ENCODE measurements at places on chromosomes 2 and 18. TPM values are rescaled to one million over a fixed set of nuclear protein-coding genes. Genes with fewer than 3 reads are reported as not detected.

DNA sequence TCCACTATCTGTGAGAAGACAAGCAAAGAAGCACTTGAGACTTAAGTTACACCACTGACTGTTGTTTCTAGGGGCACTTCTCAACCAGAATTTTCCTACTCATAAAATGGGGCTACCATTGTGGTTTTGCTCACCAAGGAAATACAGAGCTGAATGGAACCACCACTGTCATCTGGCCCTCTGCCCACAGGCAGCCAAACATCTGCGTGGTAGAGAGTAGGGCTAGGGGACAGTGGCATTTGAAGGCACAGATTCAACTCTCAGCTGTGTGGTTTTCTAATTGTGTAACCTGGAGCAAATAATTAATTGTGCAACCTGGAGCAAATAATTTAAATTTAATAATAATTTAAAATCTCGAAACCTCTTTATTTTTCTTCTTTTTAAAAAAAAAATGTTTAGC is 79.6 kb downstream of the PDE11A start:
- no peak for DNase-seq

GRCh38 chr2:11256166-11256565 is 88.3 kb downstream of the ROCK2 start:
- no peak for DNase-seq

DNA sequence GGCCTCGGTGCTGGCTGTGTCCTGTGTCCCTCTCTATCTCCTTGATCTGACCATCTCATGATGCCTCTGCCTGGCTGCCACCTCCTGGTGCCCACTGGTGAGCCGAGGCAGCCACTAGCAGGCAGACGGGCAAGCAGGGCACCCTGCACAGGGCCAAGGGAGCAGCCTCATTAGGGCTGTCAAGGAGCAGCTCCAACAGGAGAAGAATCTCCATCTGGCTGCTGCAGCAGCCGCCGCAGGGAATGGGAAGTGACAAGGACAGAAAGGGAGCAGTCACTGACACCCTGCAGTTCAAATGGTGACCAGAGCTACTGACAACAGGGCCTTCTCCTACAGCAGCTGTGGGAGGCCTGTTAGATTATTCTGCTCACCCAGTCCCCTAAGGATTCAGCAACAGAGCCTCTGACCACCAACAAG is 32.6 kb downstream of the ALPK2 start:
- no peak for DNase-seq

DNA sequence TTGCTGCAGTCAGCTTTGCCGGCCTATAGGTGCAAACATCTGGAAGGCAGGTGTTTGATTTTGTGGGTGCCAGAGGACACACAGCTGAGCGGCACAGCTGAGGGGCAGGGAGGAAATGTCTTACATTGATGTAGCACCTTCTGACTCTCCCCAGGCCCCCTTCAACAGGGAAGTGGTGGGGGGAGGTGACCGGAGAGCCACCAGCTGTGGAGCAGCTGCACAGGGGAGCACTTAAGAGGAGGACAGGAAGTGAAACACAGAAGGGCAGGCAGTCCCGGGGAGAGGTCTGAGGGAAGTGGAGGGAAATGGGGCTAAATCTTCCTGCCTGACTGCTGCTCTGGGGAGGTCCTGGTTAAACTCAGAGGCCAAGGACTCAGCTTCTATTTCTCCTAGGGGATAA is 409.1 kb downstream of the TNS1 start:
- no peak for DNase-seq

- peak; percentile 19 for DNase-seq
Observed at GRCh38 chr2:223203971-223204929, 152.3 kb downstream of the KCNE4 start.

DNA sequence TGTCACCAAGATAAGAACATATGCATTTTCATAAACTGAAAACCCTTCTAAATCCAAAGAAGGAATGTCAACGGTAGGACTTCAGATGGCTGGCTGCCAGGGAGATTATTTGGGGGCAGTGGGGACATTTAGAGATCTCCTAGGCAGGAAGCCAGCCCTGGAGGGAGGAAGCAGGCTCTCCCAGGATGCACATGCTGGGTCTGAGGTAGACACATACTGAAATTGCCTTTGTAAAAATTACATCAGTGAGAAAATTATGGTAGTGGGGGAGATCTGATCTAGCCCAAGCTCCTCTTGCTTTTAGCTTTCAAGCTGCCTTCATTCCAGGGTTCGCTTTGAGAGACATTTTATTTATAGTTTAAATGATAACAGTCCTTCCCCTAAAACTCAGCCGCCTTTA is 24.1 kb downstream of the MPP4 start:
- no peak for DNase-seq

DNA sequence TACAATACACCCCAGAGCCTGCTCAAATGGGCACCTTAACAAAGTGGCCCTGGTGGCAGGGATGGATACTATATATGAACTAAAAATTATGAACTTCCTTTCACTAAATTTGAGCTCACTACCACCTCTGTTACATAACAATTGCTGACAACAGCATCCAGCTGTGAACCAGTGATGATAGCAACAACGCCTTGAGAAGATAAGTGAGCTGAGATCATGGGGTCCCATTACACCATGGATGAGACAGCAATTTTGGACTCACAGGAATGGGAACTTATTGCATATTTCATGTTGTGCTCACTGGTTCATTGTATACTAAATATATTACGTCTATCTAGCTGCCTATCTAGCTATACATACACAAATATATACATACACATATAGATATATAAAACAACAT is 16.9 kb upstream of the ALMS1 start:
- no peak for DNase-seq

DNA sequence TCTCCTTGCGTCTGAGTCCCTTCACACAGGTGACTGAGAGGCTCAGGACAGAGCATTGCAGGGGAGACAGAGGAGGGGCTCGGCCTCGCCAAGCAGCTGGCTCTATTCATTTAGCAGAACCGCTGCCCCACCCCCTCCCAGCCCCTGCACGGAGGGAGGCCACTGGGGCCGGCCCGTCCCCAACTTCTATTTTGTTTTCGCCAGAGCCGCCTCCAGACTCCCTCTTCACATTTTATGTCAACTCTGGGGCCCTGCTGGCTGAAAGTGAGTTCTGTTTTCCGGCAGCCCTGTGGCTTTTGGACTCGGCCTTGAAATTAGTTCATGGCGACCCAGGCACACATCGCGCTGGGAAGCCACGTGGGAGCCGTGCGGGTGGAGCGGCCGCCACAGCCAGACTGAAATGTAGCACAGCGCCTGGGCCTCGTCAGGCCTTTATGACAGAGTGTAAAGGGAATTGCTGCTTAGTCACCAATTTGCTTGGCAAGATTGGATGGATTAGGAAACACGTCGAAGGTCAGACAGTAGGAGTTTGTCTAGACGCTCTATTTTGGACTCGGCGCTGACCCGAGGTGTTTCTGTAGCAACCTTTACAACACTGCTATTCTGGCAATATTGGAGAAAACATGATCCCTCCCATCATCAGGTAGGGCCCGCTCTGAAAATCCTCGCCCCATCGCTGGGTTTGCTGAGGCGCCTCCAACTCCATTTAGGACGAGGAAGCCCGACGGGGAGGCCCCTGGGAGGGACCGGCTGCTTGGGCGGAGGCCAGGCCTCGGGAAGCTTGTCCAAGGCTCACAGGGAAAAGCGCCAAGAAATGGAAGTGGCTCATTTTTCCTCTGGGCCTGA is 90.7 kb upstream of the CTDP1 start:
- peak; percentile 12 for DNase-seq

GRCh38 chr2:186255823-186256222 is 230.2 kb upstream of the ZC3H15 start:
- DNase-seq: no peak

DNA sequence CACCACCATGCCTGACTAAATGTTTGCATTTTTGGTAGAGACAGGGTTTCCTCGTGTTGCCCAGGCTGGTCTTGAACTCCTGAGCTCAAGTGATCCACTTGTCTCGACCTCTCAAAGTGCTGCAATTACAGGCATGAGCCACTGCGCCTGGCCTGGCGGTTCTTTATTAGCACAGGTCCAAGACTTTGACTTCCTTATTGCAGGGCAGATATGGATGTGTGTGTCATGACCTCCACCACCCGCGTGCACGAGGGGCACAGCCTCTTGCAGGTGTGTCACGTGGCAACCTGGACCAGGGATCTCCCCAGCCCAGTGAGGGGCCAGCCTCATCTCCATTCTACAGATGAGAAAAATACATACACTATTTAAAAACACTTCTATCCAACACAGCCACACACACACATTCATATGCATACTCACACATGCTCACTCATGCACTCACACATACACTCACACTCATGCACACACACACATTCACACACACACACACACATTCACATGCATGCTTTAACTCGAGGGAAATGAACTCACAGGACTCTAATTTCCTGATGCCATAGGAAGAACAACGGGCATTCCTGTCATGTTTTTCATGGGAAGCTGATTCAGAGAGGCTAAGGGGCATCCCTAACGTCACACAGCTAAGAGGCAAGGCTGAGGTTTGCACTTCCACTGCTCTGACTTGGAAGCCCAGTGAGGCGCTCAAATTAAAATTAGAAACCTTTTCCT is 38.8 kb downstream of the RRM2 start:
- no peak for DNase-seq

GRCh38 chr2:241770185-241770935 is 6.3 kb upstream of the GAL3ST2 start:
- DNase-seq: no peak

DNA sequence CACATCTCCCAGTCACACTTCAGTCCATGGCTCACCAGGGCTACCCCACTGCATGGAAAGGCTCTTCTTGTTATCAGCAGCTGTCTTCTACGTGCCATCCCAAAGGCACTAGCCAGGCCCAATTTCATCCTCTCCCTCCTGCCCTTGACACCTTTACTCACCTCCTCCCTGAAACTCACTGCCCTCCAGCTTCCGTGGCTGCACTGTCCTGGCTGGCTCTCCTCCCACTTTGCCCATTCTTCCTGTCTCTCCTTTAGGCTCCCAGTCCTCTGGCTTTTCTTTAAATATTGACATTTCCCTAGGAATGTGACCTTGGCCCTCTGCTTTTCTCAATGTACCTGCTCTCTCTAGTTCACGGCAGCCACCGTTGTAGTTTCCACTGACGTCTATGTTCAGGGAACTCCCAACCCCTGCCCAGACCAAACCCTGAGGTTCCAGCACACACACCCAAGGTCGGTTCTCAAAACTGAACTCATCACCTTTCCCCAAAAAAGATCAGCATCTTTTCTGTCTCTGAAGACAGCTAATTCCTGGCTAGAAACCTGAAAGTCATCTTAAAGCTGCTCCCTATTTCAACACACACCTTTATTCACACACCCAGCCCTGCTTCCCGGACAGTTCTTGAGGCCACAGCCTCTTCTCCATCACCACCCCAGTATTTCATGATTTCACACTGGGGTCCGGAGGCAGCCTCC is 36.7 kb downstream of the WDFY1 start:
- DNase-seq: no peak

DNA sequence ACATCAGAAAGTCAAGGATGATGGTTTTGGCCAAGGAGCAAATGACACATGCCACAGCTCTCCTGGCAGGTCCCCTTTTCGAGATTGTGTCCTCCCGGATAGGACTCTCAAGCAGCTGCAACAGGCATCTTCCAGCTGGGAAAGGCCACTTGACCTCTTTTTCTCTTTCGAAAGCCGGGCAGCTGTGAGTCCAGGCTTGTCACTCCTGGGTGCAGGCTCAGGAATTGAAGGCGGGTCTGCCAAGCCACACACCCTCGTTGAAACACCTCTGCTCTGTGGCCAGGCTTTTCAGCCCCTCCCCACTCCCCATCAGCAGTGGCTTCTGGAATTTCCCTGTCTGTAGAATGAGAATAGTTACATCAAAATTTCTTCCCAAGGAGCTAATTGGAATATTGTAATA is 98.0 kb downstream of the CCDC138 start:
- no peak for DNase-seq

DNA sequence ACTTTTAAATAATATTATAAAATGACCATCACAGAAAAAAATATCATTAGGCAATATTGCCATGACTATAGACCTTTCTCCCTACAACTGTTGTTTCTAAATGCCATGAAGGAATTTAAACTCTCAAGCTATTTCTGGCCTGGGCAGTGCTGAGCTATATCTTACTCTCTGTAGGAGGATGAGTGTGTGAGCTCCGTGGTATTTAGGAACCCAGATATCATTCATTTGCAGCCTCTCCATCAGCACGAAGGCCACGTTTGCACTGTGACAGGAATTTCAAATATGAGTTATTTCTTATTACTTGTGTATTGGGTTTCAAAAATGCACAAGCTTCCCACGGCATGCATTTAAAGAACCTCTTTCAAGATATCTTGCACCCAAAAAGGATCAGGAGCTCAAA is 35.0 kb upstream of the SOX11 start:
- no peak for DNase-seq

GRCh38 chr2:98476192-98476868 is 31.7 kb downstream of the INPP4A start:
- peak; percentile 22 for DNase-seq

DNA sequence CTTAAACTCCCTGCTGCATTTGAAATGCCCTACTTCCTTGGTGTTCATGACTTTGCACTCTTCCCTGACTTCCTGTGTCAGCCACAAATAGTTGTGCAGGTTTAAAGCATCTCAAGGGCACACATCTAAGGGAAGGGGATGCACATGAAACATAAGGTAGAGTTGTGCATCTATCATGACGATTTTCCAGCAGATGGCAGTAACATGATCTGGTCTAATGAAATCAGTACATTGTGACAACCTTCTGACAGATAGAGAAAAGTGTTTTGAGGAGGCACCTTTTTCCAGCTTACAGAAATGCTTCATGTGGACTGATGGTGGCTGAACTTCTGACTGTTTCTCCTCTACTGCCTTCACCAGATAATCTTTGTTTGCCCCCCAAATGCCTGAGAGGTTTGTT is 238.9 kb downstream of the XIRP2 start:
- peak; percentile 60 for DNase-seq

DNA sequence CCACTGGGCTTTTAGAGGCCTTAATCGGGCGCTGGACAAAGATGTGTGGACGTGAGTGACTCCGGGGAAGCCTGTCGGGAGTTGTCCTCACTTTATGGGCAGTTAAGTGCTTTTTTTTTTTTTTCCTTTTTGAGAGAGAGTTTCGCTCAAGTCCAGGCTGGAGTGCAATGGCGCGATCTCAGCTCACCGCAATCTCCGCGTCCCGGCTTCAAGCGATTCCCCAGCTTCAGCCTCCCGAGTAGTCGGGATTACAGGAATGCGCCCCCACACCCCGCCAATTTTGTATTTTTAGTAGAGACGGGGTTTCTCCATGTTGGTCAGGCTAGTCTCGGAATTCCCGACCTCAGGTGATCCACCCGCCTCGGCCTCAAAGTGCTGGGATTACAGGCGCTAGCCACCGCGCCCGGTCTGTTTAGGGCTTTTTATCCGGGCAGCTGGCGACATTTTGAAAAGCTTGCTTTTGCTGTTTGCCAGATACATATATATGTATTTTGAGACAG is 1.5 kb downstream of the MSH6 start:
- DNase-seq: no peak

DNA sequence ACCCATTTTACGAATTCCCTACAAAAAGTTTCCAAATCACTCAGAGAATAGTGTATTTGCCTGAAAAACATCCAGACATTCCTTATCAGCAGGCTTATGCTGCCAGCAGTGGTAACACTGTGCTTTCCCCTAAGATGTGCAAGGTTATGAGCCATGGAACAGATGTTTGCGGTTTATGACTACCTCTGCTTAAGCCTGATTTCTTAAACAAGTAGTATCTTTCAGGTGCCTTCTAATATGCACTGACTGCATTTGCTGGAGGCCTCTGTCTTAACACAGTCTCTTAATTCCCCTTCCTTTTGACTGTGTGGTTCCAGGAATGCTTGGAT is 54.8 kb downstream of the CDC42EP3 start:
- peak; percentile 83 for DNase-seq

Gene PAIP2B
- 0.28 TPM for total RNA-seq

Gene NEU2
- total RNA-seq: not detected

Gene SLC8A1
- total RNA-seq: 34.5 TPM

Gene FAP
- 1.9 TPM for total RNA-seq

Gene KIF1A
- 4.1 TPM for total RNA-seq

Gene UPP2
- not detected for total RNA-seq

Gene GKN2
- 0.24 TPM for total RNA-seq

Data from A172 (cell line).